ENCODE measurements at places on chromosomes 5 and 9.

DNA sequence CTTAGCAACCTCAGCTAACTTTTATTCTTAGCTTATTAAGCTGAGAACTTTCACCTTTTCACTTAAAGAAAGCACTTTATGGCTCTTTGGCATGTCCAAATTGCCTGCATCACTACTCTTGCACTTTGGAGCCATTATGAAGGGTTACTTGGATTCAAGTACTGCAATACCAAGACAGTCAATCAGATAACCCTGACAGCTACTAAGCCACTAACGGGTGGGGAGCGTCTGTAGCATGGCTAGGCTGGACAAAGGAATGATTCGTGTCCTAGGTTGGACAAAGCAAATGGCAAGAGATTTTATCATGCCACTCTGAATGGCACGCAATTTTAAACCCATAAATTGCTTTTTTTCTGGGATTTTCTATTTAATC lies 39.6 kb downstream of the TRPM6 start:
- DNase-seq = no peak

DNA sequence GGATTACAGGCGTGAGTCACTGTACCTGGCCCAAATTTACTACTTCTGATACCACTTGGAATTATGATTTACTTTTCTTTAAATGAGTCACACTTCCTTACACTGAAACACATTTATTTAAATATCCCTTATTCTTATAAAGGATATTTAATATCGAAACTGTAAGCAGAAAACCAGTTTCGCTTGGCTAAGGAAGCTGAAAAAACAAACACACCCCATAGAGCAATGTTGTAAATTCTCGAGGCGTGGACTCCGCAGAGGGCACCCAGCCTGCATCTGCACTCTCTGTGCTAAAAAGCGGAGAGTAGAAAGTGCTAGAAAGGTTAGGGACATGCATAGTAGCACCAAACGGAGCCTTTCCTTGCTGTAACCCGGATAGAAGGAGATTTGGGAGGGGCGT lies 86.5 kb downstream of the HMCN2 start:
- DNase-seq = no peak

DNA sequence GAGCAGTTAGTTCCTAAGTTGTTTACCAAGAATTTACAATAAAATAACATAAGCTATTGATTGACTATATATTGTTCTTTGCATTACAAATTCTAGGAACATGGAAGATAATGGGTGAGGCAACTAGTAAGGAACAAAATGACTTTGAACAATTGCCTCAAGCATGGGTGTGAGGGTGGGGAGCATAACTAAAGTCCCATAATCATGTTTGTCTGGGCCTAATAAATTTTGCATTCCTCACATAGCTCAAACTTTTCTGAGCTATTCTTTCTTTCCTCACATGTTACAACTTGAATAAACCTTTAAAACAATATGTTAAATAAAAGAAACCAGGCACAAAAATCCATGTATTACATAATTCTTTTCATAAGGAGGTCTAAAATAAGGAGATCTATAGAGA lies 1066.1 kb downstream of the NR2F1-AS1 start:
- no peak for DNase-seq

DNA sequence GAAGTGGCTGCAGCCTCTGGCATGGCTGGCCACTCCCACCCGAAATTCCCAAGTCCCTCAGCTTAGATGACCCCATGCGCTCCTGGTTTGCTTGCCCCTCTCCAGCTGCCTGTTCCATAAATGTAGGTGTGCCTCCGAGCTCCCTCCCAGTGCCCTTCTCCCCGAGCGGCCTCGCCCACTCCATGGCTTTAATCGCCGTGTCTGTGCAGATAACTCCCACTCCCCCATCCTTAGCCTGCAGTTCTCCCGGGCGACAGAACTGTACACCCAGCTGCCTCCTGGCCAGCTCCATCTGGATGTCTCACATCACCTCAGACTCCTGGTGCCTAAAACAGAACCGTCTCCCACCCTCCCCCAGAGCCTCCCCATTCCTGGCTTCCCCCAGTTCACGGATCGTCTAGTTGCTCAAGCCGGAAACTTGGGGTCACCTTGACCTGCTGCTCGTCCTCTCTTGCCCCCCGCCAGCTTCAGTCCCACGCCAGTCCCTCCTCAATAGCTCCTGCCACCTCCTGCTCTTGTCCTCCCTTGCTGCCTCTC lies 24.1 kb downstream of the HK3 start:
- DNase-seq = no peak

DNA sequence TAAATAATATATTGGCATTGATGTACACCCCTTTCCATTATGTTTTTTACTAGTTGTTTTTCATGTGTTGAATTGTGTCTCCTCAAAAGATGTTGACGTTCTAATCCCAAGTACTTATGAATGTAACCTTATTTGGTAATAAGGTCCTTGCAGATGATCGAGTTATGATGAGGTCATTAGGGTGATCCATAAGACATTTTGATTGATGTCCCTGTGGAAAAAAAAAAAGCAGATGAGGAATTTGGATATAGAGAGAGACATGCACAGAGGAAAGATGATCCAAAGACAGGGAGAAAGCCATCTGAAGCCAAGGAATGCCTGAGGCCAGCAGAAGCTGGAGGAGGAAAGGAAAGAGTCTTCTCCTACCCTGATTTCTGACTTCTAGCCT lies 632.7 kb downstream of the TLR4 start:
- DNase-seq = no peak

DNA sequence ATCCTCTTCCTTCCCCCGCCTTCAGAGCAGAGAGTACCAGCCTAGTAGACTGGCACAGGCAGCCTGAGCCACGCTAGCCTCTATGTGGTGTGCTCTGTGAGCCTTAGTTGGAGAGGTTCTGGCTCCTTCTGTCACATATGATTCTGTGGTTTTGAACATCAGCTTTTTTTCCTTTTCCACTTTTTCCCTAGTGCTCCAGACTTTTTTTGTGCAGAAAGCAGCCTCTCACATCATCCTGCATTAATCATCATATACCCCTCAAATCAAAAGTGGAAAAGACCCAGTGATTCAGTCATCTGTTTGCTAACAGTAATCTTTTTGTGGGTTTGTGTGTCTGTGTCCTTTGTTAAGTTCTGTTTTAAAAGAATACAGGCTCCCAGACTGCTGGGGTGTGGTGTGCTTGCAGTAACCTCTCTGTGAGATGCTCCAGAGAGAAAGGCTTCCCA lies 663.9 kb upstream of the RGMB start:
- no peak for DNase-seq

GRCh38 chr9:127829205-127829906 lies 25.1 kb downstream of the ENG start:
- DNase-seq = no peak

DNA sequence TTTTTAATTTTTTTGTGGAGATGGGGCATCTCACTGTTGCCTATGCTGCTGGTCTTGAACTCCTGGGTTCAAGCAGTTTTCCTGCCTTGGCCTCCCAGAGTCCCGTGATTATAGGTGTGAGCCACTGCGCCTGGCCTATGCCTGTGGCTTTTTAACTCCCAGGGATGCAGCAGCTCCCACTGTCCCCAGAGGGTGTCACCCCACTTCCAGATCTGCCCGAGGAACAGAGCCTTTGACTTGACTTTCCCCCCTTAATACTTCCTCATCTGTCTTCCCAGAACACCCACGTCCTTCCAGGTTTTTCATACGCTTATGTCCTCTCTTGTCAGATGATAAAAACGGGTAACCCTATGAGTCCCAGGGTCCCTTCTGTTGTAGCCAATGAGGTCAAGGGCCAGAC lies 7.6 kb upstream of the PRRC2B start:
- no peak for DNase-seq

- no peak for DNase-seq
These were observed 40.1 kb upstream of the UBAC1 start for GRCh38 chr9:136001231-136001630.

DNA sequence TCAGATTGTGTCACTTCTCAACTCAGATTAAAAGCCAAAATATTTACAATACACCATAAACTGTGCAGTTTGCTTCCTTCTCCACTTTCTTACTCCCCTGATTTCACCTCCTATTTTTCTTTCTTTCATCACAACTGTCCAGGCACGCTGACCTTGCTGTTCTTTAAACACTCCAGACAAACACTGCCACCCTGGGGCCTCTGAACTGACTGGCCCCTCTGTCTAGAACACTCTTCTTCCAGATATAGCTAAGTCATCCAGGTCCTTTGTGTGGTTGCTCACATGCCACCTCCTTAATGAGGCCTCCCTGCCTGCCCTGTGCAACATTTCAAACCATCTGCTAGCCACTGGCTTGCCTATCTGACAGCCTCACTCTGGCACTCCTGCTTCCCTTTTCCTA lies 46.6 kb downstream of the ATG10 start:
- peak; percentile 92 for DNase-seq

- no peak for DNase-seq
These were observed 25.8 kb downstream of the NOTCH1 start for GRCh38 chr9:136520053-136520540.

GRCh38 chr5:84682531-84682930 lies 297.9 kb upstream of the EDIL3 start:
- DNase-seq = no peak

DNA sequence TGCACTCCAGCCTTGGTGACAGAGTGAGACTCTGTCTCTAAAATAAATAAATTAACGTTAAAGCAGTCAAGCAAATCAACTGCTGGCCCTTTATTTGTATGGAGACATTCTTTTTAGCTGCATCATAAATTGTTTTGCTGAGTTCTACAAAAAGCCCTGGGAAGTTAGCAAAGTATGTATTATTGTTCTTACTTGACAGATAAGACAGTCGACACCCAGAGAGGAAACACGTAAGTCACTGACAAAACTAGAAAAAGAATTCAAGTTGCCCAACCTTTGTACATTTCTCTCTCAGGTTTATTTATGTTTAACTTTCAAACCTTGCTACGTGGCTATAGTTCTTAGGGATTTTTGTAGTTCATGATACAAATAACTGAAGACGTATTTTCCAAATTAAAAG lies 40.4 kb upstream of the MACIR start:
- DNase-seq = no peak

All from common myeloid progenitor, CD34-positive (primary cell).